ENCODE measurements at places on chromosomes 7 and 10.
A peak's percentile ranks its signal among the peaks of the same experiment; 100 is the strongest.

DNA sequence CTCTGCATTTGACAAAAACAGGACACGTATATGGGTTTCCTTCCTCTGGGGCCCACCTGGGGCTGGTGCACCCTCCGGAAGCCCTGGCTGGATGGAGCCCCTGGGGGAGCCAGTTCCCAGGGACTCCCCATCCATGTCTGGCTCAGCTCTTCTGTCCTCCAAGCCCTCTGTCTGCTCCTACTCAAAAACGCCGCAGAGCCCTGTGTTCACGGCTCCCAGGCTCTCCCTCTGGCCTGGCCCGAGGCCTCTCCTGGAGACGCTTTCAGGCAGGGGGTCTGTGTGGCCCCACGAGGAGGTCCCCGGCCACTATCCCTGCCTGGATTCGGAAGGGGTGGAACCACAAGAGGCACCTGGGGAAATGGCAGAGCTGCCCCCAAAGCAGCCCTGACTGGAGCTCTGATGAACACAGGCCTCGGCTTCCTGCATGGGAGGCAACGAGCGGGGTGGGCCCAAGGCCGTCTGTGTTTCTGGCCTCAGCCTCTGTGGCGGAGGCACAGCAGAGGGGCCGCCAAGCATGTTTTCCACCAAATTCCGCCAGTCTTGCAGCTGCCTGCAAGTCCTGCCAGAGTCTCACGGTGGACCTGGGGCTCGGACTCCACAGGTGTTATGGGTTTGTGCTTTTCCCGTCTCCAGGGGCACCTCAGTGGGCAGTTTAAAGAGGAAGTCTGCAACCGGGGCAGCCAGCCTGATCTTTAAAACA, 22.6 kb upstream of the INPP5A start:
- DNase-seq: no peak

GRCh38 chr7:16531707-16532106, 5.1 kb downstream of the LRRC72 start:
- no peak for DNase-seq

DNA sequence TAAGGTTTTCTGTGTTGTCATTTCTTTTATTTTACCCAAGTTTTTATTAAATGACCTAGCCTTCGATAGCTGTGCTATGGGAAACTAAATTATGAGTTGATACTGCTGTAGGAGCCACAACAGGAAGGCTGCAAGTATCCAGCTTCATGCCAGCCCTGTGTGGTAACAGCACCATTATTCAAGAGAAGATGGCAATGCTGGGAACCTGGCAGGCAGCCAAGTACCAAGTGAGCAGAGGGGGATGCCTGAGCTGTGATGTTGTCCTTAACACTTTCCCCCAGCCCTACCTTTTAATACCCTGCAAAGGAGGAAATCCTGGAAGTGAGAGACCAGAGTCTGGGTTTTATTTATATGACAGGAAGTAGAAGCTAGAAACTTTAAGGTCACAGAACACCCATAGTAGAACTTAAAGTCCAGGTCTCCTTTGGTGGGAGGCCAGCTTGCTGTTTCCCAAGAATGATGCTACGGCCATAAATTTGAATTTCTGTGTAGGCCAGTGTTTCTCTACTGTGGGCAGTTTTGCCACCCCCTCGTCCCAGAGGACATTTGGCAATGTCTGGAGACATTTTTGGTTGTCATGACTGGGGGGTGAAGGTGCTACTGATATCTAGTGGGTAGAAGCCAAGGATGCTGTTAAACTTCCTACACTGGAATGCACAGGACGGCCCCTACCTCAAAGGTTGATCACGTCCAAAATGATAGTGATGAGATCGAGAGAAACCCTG, 9.2 kb upstream of the ATXN7L1 start:
- DNase-seq: peak; percentile 81

- DNase-seq: no peak
Measured at GRCh38 chr10:119511828-119512515, 30.5 kb downstream of the RGS10 start.

GRCh38 chr10:124012066-124012465, 81.3 kb downstream of the CHST15 start:
- DNase-seq: no peak

GRCh38 chr7:2494191-2495130, 18.3 kb upstream of the GRIFIN start:
- DNase-seq: no peak

GRCh38 chr10:4190876-4191275, 405.9 kb upstream of the KLF6 start:
- no peak for DNase-seq

GRCh38 chr7:67875558-67875957, 878.9 kb downstream of the TYW1 start:
- DNase-seq: no peak

GRCh38 chr10:122143238-122143841, 127.8 kb upstream of the BTBD16 start:
- no peak for DNase-seq

- no peak for DNase-seq
Measured at GRCh38 chr7:115015619-115016018, 93.7 kb downstream of the MDFIC start.

DNA sequence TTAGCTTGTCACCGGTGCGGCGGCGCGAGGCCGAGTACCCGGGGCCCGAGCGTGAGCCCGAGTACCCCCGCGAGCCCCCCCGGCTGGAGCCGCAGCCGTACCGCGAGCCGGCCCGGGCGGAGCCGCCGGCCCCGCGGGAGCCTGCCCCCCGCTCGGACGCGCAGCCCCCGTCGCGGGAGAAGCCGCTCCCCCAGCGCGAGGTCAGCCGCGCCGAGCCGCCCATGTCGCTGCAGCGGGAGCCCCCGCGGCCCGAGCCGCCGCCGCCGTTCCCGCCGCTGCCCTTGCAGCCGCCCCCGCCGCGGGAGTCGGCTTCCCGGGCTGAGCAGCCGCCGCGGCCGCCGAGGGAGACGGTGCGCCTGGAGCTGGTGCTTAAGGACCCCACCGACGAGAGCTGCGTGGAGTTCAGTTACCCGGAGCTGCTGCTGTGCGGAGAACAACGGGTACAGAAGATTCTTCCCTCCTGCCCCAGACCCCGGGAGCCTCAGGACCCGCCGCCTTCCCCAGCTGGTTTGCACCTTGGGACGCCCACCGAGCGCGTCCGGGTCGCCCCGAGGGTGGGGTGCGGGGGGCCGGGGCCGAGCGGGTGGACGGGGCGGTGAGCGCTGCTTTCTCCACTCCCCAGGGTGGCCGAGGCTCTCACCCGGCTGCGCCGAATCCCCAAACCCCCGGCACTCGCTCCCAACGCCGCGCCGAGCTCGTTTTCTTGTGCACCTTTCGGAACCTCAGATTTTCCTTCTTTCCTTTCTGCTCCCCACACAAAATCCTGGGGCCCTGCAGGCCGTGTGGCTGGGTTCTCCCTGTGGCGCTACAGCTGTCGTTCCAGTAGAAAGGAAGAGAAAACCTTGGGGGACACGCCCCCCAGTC, 708 bp downstream of the UBN2 start:
- DNase-seq: peak; percentile 5

GRCh38 chr7:2307690-2308107, 6.5 kb downstream of the SNX8 start:
- DNase-seq: no peak

DNA sequence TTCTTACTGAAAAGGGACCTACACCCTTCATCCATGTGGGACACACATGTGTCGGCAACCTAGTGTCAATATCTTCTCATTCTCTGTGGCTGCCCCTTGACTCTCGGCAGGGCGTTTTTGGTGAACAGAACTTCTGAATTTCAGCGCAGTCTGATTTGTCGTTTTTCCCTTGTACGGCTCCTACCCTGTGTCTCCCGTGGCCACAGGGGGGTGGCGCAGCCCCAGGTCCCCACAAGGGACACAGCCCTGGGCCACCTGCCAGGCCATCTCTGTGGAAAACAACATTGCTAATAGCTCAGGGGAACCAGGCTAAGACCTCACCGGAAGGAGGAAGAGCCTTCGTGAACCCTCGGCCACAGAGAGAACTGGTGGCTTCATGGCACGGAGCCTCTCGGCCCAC, 53.1 kb upstream of the NKX6-2 start:
- DNase-seq: no peak

GRCh38 chr10:67803588-67804394, 34.2 kb downstream of the DNAJC12 start:
- DNase-seq: no peak

DNA sequence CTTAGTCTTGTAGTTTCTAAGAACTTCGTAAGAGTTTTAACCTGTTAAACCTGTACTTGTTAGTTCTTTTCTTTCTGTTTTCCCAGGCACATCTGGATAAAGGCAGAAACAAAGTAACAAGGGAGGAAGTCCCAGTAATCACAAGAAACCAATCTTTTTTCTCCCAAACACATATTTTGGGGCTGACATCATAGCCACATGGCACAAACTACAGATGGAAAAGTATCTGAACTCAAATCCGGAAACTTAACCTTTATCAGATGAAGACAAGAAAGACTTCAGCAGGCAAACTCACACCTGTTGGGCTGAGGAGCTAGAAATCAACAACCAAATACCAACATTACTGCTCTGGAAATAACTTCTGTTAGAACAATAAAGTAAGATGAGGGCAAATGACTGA, 67.1 kb downstream of the CUBN start:
- DNase-seq: no peak

DNA sequence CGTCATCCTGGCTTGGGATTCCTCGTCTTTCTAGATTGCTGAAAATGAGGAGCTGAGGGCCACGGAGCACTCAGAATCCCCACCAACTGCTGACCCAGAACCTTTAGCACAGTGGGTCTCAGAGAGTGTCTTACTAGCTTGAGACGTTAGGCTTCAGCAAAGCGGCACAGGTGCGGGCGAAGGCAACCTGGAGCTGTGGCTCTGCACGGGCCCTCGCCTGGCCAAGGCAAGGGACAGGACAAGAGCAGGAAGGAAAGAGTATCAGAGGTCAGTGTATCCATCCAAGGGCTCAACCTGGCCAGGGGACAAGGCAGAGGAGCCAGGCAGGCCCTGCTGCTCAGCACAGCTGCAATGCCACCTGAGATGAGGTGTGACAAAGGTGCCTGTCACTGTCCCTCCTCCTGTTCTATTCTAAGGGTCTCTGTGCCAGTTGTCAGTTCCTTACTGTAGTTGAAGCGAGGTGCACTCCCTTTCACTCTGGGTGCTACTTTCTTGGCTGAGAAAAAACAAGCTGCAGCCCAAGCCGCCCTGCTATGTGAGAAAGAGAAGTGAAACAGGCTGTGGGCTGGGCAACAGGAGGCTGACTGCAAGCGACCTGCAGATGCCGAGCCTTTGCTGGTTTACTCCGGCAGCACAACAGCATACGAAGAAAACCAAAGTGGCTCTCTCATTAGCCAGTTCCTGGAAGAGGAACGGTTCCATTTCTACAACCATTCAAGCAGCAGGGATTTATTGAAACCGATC, 33.3 kb upstream of the KDM7A start:
- no peak for DNase-seq

GRCh38 chr7:51295440-51296245, 21.0 kb downstream of the COBL start:
- DNase-seq: no peak

- no peak for DNase-seq
Measured at GRCh38 chr7:92447345-92448204, at the start of gene GATAD1. TSS of gene GATAD1 (plus strand) at chr7:92447482. CDS start at chr7:92447730, 248 bp downstream.

- DNase-seq: peak; percentile 63
Measured at GRCh38 chr7:97835296-97836138, 36.7 kb downstream of the ASNS start.

DNA sequence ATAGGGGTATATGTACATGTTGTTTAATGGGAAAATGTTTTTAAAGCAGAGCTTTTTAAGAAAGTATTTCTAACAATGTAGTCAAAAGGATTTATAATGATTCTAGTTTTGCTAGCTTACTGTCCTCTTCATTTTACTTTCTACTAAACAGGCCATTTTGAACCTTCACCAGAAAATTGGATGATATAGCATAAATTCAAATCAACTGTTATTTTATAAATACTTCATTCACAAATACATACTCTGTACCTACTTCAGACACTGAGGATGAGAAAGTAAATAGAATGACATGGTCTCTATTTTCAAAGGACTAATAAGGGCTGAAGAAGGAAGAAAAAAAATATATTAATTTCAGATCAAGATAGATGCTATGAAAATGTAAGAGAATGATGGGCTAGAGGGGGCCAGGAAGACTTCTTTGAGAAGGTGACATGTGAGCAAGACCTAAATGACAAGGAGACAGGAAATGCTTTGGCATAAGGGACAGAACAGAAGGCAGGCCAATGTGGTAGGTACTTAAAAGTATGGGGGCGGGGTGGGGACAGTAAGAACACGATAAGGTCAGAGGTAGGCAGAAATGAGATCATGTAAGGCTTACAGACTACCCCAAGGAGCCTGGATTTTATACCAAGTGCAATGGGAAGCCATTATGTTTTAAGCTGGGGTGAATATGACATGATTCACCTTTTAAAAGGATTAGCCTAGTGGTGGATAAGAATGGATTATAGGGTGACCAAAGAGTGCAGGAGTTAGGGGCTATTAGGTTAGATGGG, 5.2 kb downstream of the NAMPT start:
- no peak for DNase-seq

DNA sequence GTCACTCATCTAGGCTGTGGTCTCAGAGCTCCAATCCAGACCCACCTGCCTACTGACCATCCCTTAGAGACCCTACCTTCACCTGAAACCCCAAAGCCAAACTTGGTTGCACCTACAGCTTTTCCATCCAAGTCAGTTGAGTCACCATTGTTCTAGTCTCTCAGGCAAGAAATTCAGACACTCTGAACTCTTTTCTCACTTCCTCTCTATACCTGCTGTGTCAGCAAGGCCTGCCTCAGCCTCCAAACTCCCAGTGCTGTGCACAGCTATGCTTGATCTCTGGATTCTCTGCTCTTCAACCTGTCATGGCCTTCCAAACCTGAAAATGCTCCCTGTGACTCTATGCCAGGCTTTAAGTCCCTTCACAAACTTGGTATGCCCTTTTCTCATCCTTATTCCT, 47.4 kb upstream of the MTURN start:
- no peak for DNase-seq

GRCh38 chr10:122393288-122393687, 18.8 kb downstream of the PLEKHA1 start:
- DNase-seq: no peak

- DNase-seq: no peak
Measured at GRCh38 chr7:127578036-127578684, 7.2 kb downstream of the GCC1 start.

DNA sequence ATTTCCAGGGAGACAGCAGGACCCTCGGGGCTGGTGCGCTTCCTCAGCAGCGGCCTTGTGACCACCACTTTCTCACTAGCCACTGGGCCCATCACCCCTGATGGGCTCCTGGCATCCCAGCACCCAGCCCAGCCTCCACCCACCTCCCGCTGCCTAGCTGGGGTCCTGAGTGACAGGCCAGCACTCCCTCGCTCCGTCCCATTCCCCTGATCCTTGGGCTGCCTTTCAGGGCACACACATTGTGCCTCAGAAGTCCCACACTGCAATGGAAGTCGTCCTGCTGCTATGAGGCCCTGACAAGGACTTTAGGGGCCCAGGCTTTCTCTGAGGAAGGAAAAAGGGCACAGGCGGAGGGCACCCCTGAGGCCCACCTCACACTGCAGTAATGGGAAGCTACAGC, 12.4 kb downstream of the CAMK2B start:
- no peak for DNase-seq

Measured in NCI-H1694 treated with DMSO at 0.1 percent for 48 hours (cell line).